Activated T-cell treated with anti-CD3 and anti-CD28 coated beads, Interleukin-2, amount 50 U/mL, for 1 hour (primary cell): ENCODE measurements at places on chromosomes 5 and 9.

GRCh38 chr9:76452839-76453238 is 6.1 kb upstream of the GCNT1 start:
- no peak for DNase-seq

- no peak for DNase-seq
These were observed 20.7 kb downstream of the TTC39B start for GRCh38 chr9:15286161-15286821.

DNA sequence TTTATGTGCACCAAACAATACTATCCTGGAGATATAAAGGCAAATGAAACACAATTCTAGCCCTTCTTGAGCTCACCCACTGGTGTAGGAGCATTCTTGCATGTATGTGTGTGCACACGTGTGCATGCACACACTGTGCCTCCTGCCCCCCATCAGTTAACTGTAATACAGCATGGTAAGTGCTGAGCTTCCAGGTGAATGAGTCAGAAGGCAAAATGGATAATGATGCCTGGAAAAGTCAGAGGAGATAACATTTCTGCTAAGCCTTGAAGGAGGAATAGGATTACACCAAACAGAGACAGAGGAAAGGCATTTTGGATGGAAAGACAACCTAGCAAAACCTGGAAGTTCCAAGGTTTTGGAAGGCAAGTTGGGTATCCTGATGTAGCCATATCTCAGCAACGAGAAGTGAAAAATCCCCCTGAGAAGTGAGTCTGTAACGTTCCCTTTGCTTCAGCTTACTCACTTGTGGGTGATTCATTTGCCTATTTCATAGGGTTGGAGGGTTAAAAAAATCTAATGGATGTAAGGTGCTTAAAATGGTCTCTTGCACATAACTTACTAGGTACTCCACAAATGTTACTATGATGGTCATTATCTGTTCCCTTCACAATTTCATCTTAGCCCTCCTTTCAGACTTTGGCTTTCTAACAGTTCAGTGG is 101.4 kb upstream of the STC2 start:
- DNase-seq: no peak

- no peak for DNase-seq
These were observed 166.3 kb downstream of the YIPF5 start for GRCh38 chr5:144004146-144004545.

- no peak for DNase-seq
These were observed 133.4 kb upstream of the OTULINL start for GRCh38 chr5:14447958-14448911.

DNA sequence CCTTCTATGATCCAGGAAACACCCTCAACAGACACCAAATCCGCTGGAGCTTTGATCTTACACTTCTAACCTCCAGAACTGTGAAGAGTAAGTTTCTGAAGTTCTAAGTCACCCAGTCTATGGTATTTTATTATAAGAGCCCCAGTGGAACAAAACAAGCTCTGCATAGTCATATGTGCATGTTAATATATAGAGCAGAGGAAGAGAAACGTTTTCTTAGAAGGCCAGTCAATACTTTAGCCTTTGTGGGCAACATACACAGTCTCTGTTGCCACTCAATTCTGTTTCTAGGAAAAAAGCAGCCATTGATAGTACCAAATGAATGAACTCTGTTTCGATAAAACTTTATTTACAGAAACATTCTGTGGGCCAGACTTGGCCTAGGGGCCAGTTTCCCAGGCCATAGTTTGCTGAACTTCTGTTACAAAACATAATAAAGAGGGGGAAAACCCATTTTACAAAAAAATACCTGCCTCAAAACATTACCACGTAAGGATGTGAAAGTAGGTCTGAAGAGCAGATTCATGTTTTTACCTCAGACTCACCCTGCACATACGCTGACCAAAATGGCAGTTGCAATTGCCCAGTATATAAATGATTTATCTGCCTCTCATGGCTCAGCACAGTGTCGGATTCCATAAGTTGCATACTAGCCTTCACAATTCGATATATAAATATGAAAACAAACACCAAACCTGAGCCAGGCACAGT is 350.5 kb downstream of the SLIT3 start:
- no peak for DNase-seq

DNA sequence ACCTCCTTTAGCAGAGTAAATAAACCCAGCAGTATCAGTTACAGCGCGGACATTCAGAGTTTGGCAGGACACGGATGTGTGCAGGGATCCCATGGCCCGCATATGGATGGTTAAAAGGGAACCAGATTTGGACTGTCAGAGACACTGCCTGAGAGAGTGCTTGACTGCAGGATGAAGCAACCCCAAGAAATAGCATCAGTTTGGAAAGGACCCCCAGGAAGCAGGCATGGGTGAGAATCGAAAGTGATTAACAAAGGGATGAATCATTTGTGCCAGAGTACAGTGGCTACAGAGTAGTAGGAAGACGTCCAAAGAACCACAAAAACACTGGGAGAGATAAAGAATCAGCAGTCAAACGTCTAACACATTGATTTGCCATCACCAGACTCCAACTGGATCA is 5.5 kb downstream of the C7 start:
- no peak for DNase-seq

- no peak for DNase-seq
These were observed 32.8 kb upstream of the SEMA4D start for GRCh38 chr9:89530726-89531125.

DNA sequence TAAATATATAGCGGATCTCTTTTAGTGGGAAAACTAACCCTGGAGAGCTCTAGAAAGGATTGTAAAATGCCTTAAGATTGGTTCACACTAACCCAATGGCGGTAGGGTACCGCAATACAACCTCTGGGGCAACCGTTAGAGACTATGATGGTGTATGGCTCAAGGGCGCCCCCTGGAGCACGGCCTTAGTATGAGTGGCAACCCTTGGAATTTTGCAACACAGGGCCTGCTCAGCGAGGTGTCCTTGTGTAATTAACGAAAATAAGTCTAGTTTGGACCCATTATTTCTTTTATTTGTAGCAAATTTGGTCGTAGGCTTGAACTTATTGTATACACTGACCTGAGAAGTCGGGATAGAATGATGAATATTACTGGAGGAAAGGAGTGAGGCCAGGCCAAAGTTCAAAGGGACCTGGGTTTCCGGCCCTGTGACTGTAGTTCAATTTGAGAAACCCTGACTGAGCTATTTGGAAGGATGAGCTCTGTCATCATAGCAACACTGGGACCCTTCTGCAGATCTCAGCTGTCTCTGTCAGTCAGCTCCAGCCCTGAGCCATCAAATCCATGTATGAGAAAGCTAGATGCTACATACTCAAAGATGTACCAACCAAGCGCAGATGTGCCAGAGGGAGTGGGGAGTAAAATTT is 54.8 kb downstream of the CAMK4 start:
- peak; percentile 90 for DNase-seq

- DNase-seq: no peak
These were observed 47.2 kb downstream of the GTF3C4 start for GRCh38 chr9:132717326-132717945.

DNA sequence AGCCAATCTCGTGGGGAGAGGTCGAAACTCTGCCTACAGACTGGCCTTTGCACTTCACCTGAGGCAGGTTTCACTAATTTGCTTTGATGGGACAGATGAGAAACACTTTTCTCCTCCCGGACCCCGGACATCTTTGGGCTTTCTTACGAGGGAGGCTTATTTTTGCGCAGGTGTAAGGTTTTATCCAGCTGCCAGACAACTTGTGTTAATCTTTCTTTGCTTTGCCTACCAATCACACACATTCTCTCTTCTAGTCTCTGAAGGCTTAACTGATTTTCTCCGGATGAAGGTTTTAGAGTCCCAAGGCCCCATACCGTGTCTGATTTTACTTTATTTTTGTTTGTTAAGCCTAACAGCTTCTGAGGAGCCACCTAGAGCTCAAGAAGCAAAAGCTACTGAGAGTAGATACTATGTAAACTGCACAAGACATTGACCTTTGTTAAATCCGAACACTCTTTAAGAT is 436 bp upstream of the EMB start:
- DNase-seq: no peak

- DNase-seq: no peak
These were observed 12.2 kb downstream of the NOL6 start for GRCh38 chr9:33461492-33461891.

- DNase-seq: no peak
These were observed 55.0 kb downstream of the ATP10B start for GRCh38 chr5:160797020-160797419.

DNA sequence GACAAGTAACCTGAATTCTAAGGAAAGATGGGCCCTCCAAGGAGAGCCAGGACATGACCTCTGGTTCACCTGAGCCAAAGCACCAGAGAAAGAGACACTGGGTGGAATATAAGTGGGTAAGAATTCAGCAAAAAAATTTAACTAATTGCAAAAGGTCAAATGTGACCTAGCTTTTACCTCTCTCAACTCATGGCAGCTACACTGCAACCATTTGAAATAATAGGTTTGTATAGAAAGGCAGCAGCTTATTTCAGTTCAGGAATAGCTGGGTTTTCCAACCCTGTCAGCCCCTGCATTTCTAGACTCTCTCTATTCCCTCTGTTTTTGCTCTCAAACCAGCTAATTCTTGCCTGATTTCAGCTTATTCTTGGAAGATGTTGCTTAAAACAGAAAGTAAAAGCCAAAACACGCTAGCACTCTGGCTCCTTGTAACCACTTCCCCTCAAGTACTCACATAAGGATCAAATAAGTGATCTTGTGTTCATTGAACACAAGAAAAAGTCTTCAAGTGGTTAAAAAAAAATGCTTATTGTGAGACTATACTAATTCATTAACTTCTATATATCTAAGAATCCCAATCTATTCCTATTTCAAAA is 101.1 kb upstream of the NR4A3 start:
- DNase-seq: no peak

GRCh38 chr5:2752059-2752820 is 763 bp upstream of the IRX2 start:
- no peak for DNase-seq

DNA sequence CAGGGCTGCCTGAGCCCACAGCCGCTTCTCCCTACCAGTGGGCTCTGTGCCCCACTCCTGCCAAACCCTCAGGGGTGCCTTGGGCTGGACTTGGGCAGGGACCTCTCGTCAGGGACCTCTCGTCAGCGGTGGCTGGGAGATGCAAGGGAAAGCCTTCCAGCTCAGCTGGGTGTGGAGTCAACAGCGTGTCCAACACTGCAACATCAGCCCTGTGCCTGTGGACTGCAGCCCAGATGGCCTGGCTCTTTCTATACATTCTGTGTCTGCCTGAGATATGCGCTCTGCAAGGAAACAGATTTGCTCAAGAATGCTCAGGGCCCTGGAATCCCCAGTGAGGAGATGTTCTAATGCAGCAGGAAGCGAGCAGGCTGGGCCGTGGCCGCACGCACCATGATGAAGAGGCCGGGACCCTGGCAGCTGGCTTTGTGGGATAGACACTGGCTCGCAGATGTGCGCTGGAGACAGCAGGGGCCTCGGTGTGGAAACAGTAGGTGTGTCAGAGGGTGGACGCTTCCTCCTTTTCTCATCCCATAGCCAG is 85.0 kb upstream of the COL5A1 start:
- DNase-seq: no peak

GRCh38 chr9:31790720-31791119 is 593.7 kb upstream of the ACO1 start:
- DNase-seq: no peak

DNA sequence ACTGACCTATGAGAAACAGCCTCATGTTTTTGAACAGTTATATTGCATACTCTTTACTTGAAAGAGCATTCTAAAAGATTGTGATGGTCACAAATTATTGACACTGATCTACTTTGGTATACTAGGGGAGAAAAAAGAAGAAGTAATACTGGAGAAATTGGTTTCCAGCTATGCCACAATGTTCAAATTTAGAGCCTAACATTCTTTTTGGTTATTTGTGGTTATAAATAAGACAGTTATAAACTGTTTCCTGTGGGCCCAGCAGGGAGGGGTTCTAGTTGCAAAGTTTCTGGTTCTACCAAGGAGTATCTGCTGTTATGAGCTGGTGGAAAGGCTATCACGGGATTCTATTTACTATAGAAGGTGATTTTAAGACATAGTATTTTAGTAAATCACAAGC is 4.8 kb downstream of the CWC27 start:
- DNase-seq: no peak

GRCh38 chr9:3492214-3492613 is 33.6 kb downstream of the RFX3 start:
- DNase-seq: no peak

DNA sequence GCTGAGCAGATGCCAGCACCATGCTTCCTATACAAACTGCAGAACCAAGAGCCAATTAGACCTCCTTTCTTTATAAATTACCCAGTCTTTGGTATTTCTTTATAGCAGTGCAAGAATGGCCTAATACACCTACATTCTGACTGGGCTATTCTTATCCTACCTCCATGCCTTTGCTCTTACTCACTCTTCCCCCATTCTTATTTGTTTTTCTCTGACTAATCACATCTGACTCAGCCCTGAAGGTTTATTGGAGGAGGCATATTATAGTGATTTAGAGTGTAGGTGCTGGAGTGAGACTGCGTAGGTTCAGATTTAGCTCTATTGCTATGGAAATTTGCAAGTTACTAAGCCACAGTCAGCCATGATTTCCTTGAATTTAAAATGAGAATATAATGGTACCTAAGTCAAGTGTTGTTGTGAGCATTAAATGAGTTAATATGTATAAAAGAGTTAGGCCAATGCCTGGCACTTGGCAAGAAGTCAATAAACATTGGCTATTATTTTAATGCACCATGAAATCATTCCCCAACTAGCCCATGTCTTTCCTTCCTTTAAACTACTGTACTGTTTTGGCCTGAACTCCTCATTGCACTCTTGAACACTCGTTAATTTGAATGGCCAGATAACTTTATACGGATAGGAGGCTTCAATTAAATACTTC is 531.2 kb upstream of the ZNF608 start:
- DNase-seq: no peak

DNA sequence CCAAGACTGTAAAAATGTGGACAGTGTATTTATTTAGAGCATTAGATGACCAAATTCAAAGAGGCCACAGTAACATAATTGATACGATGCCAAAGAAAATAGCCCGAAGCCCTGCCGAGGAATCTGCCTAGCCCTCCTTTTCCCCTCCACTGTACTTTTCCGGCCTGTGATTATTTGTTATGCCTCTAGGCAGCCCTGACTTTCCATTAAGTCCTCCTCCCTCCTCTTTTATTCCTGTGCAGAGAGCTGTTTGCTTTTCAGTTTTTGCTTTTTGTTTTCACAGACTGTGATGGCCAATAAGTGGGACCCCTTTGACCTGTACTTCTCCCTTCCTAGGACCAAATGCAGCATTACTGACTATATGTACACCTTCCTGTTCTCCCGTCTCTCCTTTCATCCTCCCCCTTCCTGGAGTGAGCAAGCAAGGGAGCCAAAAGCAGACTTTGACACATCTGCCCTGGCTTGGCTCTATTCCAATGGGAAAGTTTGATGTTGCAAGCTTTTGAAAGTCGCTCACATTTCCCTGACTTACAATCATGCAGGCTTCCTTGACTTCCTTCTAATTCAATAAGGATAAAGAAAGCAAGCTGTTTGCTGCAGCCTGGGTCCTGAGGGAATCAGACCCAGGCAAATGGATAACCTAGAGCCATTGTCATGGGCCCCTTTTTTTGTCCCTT is 76.1 kb downstream of the NREP start:
- no peak for DNase-seq

DNA sequence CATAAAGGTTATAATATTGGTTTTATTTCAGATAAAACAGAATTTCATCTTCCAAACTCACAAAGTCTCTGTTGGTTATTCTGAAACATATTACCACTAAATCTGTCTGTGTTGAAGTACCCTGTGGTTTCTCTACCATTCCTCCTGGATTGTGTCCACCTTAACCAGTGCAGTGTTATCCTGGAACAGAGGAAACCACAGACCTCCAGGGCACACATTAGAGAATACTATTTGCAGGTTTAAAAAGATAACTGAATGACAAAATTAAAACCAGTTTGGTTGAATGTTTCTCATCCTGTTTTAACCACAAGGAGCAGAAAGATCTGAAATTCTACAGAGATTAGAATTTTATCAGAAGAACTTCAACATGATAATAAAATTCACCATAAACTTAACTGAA is 251.8 kb downstream of the CWC27 start:
- DNase-seq: no peak
